ENCODE measurements at places on chromosomes 11 and 22.

- peak; percentile 17 for DNase-seq
Observed at GRCh38 chr22:48265000-48265625, 1502.7 kb downstream of the TBC1D22A start.

- no peak for DNase-seq
Observed at GRCh38 chr11:108286370-108286769, 63.5 kb downstream of the ATM start.

DNA sequence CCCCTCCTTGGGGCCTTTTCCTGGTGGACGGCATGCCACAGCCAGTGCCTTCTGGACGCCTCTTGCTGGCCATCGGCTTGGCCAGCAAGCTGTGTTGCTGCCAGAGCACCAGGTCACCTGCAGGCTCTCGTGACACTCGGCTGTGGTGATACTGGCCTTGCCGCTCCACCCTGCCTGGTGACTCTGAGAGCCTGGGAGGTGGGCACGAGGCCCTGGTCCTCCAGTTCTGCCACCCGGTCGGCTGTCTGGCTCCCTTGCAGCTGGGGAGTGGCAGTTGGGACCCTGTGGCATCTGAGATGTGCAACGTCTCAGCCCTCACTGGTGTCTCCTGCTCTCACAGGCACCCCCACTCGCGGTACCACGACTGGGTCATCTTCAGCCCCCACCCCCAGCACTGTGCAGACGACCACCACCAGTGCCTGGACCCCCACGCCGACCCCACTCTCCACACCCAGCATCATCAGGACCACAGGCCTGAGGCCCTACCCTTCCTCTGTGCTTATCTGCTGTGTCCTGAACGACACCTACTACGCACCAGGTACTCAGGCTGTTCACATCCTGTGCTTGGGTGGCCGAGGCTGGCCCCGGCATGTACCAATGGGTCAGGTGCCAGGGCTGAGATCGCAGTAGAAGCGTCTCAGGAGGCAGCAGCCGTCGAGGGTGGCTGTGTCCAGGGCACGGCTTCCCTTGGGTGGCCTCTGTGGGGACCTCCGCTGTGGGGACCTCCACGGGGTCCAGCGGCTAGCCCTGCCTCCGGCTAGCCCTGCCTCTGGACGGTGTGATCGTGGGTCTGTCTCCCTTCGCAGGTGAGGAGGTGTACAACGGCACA, 26.0 kb downstream of the MUC2 start:
- DNase-seq: no peak

DNA sequence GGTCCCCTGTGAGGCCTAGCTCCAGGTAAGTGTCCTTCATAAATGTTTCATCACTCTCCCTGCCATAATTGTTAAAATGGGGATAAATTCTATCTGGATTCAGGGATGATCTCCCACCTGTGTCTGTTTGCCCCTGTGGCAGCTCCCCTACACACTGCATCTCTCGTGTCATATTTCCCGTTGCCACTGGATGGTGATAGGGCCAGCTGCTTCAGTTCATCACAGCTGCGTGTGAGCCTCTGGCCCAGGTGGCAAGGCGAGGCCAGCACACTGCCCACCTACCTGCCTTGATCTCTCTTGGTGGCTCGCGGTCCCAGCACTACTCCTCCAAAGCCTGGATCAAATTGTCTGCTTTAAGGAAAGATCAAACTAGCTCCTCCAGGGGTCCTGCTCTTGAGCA, 187.4 kb downstream of the GRIK4 start:
- DNase-seq: no peak

GRCh38 chr22:46471901-46472721, 65.3 kb downstream of the CELSR1 start:
- DNase-seq: no peak

- DNase-seq: peak; percentile 14
Observed at GRCh38 chr11:48008951-48009270, 28.6 kb downstream of the PTPRJ start.
